CD4-positive, alpha-beta T cell (primary cell): ENCODE measurements at places on chromosomes 5 and 9. TPM values are rescaled to one million over a fixed set of nuclear protein-coding genes. Genes with fewer than 3 reads are reported as not detected.

The GPR150 gene
- total RNA-seq, result 0.75 TPM

The RNF208 gene
- total RNA-seq, result 0.66 TPM

The ZNF484 gene
- total RNA-seq, result 13.6 TPM

The IFNK gene
- total RNA-seq, result not detected

The CFAP90 gene
- total RNA-seq, result not detected

The SHOC1 gene
- not detected for total RNA-seq

DNA sequence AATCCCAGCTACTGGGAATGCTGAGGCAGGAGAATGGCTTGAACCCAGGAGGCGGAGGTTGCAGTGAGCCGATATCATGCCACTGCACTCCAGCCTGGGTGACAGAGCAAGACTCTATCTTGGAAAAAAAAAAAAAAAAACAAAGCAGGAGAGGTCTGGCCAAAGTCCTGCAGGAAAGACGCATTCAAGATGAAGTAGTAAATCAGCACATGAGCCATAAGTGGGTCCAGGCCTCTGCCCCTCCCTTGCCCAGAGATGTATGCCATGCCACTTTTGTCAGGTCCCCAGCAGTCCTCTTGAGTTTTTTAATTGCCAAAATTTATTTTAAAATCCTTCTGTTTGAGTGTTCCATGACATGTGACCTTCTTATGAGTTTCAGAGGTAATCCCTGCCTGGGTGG lies 8.5 kb upstream of the PHF19 start:
- no peak for DNase-seq

DNA sequence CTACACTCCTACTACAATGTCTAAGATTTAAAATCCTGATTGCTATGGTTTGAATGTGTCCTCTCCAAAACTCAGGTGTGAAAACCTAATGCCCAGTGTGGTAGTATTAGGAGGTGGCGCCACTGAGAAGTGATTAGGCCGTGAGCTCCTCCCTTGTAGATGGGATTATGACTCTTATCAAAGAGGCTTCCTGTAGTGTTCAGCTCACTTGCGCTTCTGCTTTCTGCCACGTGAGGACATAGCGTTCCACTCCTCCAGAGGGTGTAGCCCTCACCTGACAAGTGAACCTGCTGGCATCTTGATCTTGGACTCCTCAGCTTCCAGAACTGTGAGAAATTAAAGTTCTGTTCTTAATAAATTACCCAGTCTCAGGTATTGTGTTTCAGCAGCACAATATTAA lies 33.0 kb upstream of the WHRN start:
- DNase-seq, result peak; percentile 59

GRCh38 chr5:177094224-177095087 lies 7.7 kb downstream of the FGFR4 start:
- DNase-seq, result no peak

GRCh38 chr5:59300930-59301329 lies 592.6 kb downstream of the PDE4D start:
- DNase-seq, result no peak

- DNase-seq, result no peak
These were observed 64.4 kb downstream of the UGCG start for GRCh38 chr9:111961009-111961408.

DNA sequence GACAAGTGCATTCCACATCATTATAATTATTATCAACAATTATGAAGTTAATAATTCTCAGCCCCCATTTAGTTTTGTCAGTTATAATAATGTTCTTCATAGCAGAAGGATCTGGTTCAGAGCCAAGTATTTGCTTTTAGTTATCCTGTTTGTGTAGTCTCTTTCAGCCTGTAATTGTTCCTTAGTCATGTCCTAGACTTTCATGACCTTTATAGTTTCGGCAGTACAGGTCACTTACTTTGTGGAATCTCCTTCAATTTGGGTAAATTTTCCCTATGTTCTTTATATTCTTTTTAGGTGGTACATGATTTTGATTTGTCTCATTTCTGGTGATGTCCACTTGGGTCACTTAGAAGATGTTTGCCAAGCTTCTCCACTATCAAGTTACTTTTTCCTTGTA lies 34.3 kb downstream of the UBE2R2 start:
- DNase-seq, result no peak

DNA sequence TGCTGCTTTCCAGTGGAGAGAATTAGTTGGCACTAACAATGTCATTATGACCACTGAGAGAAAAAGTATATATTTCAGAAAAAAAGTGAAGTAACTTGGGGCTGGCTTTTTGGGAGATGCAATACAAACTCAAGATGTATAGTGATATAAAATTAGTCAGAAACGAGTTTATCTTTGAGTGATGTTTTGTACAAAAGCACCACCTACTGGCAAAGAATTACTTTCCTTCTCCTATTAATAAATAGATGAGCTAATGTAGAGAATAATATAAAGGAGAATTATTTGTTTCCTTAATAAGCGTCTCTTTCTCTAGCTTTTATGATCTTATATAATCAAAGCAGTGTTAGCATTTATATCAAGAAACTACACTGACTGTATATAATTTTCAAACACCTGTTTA lies 158.8 kb downstream of the MEF2C start:
- no peak for DNase-seq

DNA sequence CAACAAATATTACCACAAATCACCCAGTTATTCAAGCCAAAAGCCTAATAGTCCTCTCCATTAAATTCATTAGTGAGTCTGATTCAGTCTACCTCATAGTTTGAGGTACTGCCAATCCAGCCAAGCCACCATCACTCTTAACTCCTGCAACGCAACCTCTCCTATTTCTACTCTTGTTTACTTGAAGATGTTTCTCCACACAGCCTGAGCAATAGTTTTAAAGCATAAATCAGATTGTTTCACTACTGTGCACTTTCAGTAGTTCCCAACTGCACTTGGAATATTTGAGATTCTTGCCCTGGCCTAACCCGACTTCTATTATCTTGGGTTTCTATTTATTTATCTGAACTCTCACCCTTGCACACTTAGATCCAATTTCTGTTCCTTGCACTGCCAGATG lies 85.5 kb downstream of the YIPF5 start:
- no peak for DNase-seq

GRCh38 chr9:93114984-93115335 lies 18.9 kb downstream of the CARD19 start:
- DNase-seq, result no peak

DNA sequence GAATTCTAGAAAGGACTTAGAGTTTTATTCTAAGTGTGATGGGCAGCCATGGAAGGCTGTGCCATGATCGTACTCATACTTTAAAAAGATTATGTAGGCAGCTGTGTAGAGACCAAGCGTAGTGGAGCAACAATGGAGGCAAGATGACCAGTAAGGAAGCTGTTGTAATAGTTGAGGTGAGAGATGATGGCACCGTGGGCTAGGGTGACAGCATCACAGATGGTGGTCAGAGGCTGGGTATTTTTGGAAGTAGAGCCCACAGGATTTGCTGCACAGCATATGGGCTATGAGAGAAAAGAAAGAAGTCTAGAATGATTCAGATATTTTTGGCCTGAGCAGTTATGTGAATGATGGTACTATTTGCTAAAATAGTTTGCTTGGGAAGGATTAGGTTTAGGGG lies 7.7 kb downstream of the ARHGAP26 start:
- DNase-seq, result no peak

- no peak for DNase-seq
These were observed 25.9 kb upstream of the ASPN start for GRCh38 chr9:92508018-92508820.

GRCh38 chr5:168291964-168292785 lies 730 bp downstream of the WWC1 start:
- DNase-seq, result no peak
